ENCODE measurements at places on chromosomes 2 and 18.

GRCh38 chr2:9003616-9004337, at the start of gene MBOAT2:
MBOAT2 (minus strand) TSS chr2:9003684; CDS start chr2:9003614, 70 bp downstream.
- peak; percentile 75 for DNase-seq

DNA sequence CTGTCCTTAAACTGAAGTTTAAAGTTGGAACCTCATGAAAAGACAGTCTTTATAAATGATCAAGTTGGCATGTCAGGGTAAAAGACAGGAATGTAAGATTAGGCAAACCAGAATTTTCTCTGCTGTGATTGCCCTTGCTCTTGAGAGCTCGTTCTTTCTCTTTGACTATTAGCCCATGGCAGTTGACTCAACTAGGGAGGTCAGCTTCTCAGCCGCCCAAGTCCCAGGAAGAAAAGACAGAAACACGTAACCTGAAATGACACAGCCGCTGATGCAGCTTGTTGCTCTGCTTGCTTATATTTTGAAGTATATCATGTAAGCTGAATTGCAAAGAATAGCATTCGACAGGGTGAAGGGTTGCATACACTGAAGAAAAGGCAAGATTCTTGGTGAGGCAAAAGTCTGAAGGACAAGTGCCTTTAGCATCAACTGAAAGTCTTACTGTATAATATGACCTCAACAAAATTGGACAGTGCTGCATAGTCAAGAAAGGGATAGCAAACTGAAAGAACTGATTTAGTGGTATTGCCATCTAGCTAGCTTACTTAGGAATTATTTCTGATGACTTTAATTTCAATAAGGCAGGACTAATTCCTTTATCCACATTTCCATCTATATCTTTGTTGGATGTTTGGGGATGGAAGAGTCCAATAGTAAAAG, 54.7 kb downstream of the ARHGAP15 start:
- no peak for DNase-seq

DNA sequence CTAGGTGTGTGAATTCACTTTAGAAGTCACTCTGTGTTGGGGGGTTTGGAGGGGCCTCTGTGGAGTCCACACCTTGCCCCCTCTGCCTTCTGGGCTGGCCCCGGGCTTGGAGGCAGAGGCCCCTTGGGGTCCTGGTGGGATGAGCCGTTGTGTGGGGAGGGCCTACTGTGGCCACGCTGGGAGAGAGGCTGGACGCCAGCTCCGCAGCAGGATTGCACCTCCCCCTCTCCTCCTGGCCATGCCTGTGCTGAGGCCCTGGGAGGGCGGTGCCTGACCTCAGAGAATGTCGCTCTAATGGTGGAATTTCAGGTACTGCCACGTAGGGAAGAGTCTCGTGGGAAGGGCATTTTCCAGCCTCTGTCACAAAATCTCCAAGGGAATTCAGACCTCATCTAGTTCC, 237.0 kb downstream of the ATAD2B start:
- DNase-seq = no peak

DNA sequence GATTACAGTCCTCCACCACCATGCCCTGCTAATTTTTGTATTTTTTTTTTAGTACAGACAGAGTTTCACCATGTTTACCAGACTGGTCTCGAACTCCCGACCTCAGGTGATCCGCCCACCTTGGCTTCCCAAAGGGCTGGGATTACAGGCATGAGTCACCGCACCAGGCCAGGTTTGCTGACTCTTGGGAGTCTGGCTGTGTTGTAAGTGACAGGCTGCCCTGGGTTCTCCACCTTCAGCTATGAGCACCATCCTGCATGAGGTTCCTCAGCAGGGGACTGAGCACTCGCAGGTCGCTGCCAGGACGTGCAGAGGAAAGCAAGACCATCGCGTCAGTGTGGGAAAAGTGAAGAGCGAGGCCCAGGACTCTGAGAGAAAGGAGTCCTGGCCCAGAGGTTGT, 112.6 kb upstream of the NDUFV2 start:
- DNase-seq = no peak

- DNase-seq = no peak
Observed at GRCh38 chr2:28358668-28359201, 33.9 kb upstream of the FOSL2 start.

- no peak for DNase-seq
Observed at GRCh38 chr2:160450486-160450885, 43.1 kb downstream of the RBMS1 start.

DNA sequence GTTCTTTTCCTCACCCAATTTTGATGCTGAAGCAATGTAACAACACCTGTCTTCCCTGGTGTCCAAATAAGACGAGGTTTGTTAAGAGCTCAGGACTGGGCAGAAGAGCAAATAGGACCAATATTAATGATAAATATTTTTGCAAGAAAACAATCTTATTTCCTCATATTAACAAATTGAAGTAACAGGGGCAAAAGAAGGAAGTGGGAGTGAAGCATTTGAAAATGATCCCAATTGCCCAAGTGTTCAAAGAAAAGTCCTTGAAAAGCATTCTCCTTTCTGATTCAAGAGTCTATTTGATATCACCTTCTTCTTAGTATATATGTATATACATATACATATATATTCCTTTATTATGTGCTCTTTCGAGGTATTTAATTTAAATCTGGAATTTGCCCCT, 418.8 kb downstream of the ARHGAP15 start:
- no peak for DNase-seq

DNA sequence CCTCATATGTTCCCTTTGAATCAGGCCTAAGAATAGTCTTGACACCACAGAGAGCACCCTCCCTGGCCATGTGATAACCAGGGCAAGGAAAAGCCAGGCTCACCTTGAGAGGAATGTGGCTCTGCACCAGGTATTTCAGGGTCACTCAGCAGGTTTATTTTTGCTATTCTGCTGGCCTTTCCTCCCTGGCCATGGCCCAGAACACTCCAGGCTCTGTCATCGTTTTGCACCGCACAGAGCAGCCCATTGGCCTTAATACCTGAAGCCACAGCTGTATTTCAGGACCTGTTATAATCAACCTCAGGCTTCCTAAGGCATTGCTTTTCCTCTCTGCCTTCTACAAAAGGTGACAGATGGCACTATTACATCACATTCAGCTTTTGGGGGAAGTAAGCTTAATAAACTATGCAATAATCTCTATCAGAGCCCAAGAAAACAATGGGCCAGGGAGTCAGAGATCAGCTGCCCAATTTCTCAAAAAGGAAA, 668.3 kb downstream of the IRS1 start:
- no peak for DNase-seq

- DNase-seq = no peak
Observed at GRCh38 chr18:74290794-74291471, 830 bp downstream of the CYB5A start.

DNA sequence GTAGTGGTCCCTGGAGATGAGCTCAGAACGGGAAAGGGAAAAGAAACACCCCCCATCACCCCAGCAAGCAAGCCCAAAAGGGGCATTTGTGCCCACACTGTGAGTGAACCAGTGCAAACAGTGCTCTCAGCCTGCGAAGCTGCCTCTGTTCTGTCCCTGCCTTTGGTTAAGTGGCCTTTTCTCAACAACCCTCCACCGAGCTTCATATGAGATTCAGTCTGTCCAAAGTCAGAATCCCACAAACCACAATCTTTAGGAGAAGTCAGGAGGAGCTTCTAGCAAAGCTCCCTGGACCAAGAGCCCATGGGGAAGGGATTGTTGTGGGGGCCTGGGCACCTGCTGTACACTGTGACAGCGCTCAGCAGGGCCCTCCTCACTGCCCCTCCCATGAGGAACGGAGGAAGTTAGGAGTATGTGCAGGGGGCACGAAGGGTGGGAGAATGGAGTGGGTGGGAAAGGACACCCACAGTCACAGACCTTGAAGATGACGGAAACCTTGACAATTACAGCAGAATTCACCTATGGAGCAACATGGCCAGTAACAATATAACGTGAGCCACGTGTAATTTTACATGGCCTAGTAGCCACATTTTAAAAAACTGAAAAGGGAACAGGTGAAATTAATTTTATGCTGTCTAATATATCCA, 119.5 kb downstream of the SMAD7 start:
- DNase-seq = no peak

GRCh38 chr18:39366656-39367055, 1801.1 kb upstream of the CELF4 start:
- no peak for DNase-seq

DNA sequence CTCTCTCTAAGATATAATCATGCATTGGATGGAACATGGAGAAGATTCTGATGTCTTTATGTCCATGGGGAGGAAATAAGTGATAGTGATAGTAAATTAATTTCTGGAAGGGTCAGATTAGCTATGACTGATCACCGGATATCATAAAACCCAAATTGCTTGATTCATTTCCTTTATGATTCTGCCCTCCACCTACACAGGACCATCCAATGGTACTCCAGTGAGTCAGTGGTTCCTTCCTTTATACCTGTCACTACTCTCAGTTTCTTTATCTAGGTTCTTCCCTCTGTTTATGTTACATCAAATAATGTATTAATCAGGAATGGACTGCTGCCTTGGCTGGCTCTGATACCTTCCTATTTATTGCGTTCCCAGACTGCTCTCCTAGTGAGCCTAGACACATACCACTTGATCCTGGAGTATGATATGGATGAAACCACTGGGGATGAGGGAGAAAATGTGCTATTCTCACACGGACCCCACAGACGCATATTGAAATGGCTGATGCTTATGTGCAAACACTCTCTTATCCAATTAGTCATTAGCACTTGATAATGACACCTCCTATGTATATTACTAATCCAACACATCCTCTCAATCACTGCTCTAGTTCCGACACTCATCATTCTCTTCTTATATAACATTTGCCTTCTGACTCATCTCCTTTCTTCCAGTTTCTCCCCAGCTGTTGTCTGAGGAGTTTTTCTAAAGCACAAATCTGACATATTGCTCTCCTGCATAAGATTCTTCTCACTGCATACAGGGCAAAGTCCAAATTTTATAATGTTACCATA, 315.6 kb downstream of the INSIG2 start:
- no peak for DNase-seq

GRCh38 chr2:126085011-126085795, 570.8 kb upstream of the GYPC start:
- DNase-seq = no peak

DNA sequence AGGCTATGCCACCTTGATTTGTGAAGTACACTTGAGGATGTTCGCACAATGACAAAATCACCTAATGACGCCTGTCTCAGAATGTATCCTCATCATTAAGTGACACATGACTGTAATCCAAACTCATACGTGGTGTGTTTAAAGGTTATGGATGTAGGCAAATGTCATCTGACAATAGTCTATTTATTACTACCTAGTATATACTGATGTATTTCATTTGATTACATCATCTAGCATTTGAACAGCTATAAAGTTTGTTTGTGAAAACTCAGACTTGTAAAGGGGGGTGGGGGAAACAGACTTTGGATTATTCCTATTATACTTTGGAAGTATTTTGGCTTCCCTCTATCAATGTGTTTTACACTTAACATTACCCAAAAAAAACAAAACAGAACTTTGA, 129.9 kb downstream of the TANC1 start:
- no peak for DNase-seq

GRCh38 chr2:96940001-96940615, 46.3 kb downstream of the FAM178B start:
- DNase-seq = no peak

DNA sequence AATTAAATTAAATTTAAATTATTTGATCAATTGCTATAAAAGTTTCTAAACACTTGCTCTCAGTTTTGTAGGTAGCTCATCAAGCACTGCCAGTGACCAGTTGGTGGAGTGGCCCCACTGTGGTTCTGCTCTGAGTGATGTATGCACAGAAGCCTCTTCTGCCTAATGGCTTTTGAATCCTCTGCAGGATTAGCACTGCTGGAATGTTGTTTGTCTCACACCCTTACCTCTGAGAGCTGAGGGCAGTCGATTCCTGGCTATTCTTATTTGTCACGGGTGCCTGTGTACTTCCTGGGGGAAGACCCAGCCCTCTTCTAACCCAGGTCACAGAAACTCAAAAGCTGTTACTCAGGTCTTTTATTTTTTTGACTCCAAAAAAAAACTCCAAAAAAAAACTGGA, 9.5 kb downstream of the CAPN14 start:
- DNase-seq = no peak

DNA sequence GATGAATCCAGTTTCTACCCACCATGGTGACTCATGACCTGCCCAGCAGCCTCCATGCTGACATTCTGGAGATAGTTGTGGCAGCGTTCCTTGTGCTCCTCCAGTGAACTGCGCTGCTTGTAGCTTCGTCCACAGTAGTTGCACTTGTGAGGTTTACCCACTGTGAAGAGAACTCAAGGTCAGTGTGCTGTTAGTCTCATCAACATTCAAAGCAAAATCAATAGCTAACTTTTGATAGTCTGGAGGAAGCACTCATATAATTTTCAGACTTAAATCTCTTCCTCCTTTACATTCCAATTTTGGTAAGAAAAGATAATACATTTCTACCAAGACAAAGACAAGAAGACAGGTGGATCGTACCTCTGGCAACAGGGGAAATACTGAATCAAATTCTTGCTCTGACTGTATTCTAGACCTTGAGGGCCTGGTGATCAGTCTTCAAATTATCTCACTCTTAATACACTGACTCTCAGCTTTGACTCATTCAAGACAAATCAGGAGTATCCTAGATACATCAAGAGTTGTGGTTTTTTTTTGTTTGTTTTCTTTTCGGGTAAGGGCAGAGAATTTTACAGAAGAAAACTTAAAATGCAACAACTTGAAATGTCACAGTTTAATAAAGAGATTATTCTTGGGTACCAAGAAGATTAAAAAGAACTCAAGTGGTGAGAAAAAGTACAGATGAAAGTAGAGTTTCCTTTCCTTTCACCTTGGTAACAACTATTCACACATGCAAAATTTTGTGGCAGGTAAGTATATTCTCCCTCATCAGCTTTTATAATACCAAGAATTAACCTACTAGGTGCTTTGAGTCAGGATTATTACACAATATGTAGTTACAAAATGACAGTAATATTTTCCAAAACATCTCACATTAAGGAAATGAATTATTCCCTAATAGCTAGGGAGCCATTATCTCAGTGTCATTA, 129.2 kb downstream of the IKZF2 start:
- no peak for DNase-seq

DNA sequence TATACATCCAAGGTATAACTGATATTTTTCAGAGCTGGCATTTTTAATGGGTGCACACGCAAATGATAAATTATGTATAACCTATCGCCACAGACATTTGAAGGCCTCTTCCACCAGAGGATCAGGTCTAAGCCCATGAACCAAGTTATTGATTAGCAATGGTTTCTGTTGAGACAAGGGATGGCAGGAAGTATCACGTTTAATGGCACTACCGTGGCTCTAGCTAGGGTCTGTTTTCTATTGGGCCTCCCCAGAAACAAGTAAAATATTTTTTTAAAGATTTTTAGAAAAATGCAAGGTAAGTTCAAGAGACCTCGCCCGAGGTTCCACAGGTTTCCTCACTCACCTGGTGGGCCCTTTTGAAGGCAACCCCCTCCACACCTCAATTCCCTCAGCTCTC, 667 bp downstream of the GFPT1 start:
- DNase-seq = no peak

DNA sequence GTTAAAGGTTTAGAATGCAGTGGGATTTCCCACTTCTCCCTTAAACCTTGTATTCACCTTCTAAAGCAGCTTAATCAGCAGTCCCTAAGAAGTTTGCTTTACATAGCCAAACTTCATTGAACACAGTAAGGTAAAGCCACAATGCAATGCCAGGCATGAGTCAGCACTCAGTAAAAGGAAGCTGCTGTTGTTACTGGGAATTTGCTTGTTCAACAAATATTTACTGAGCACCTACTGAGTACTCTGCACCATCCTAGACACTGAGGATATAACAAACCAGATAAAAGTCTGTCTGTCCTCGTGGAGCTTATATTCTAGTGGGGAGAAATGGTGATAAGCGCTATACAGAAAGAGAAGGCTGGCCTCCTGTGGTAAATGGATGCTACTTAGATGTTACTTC, 162.7 kb downstream of the PKP4 start:
- no peak for DNase-seq
